ENCODE measurements at places on chromosomes 7 and 10. TPM values are rescaled to one million over a fixed set of nuclear protein-coding genes. Genes with fewer than 3 reads are reported as not detected.

The ZNF33B gene
- 25.6 TPM for polyA plus RNA-seq

The CDK14 gene
- 13.5 TPM for polyA plus RNA-seq

The FAM185A gene
- polyA plus RNA-seq = 4.0 TPM

The ZNF777 gene
- polyA plus RNA-seq = 19.2 TPM

The NT5C3A gene
- 22.3 TPM for polyA plus RNA-seq

The RBP4 gene
- polyA plus RNA-seq = 22.2 TPM

The PAX4 gene
- not detected for polyA plus RNA-seq

The SPDYE2 gene
- polyA plus RNA-seq = not detected

The CUZD1 gene
- polyA plus RNA-seq = 0.70 TPM

The ELFN1 gene
- 1.2 TPM for polyA plus RNA-seq

The FAM25G gene
- polyA plus RNA-seq = not detected

The STOX1 gene
- polyA plus RNA-seq = 14.4 TPM

The SRGN gene
- 23.3 TPM for polyA plus RNA-seq

The LBX1 gene
- polyA plus RNA-seq = not detected

The SLC13A1 gene
- not detected for polyA plus RNA-seq

The ENTPD1 gene
- polyA plus RNA-seq = 7.0 TPM

The MRPS33 gene
- polyA plus RNA-seq = 80.0 TPM

The CHST15 gene
- 6.0 TPM for polyA plus RNA-seq

The PAPSS2 gene
- 8.1 TPM for polyA plus RNA-seq

The RELN gene
- 35.1 TPM for polyA plus RNA-seq

The MPP7 gene
- 0.41 TPM for polyA plus RNA-seq

The AQP1 gene
- polyA plus RNA-seq = 144 TPM

The IGFBP1 gene
- polyA plus RNA-seq = 0.81 TPM

The SLC37A3 gene
- 13.4 TPM for polyA plus RNA-seq

The FAM25C gene
- polyA plus RNA-seq = not detected

The UCMA gene
- not detected for polyA plus RNA-seq

The CCNY gene
- 62.1 TPM for polyA plus RNA-seq

The SPDYE5 gene
- polyA plus RNA-seq = not detected

The ERCC6 gene
- polyA plus RNA-seq = 4.2 TPM

The SPDYE2B gene
- polyA plus RNA-seq = not detected

The OR2A5 gene
- not detected for polyA plus RNA-seq

The RHEB gene
- polyA plus RNA-seq = 145 TPM

The PTPRE gene
- polyA plus RNA-seq = 3.7 TPM

The HDAC9 gene
- 18.5 TPM for polyA plus RNA-seq

The TEX47 gene
- not detected for polyA plus RNA-seq

The CDH23 gene
- polyA plus RNA-seq = 5.9 TPM

The ZNF273 gene
- 3.7 TPM for polyA plus RNA-seq

The MOSPD3 gene
- 47.9 TPM for polyA plus RNA-seq

The FAM149B1 gene
- 15.2 TPM for polyA plus RNA-seq

The SPDYE9 gene
- not detected for polyA plus RNA-seq

The CNNM1 gene
- 2.2 TPM for polyA plus RNA-seq

The TMEM270 gene
- 4.4 TPM for polyA plus RNA-seq

The NRG3 gene
- polyA plus RNA-seq = 3.0 TPM

The DNAJC12 gene
- polyA plus RNA-seq = 25.1 TPM

The OR6V1 gene
- polyA plus RNA-seq = not detected

The RSBN1L gene
- polyA plus RNA-seq = 10.2 TPM

The PVRIG gene
- polyA plus RNA-seq = 0.22 TPM

The SPOCK2 gene
- 189 TPM for polyA plus RNA-seq

The HGF gene
- 1.2 TPM for polyA plus RNA-seq

The LOXL4 gene
- polyA plus RNA-seq = 0.25 TPM

All from brain (organoid and tissue), 16 donors.